A549 treated with Hydrocortisone at 1 μM for 4 hours (cell line): ENCODE measurements at places on chromosomes 2 and 18. TPM values are rescaled to one million over a fixed set of nuclear protein-coding genes. Genes with fewer than 3 reads are reported as not detected.

DCC gene
- not detected in 5 replicates for total RNA-seq

GTF2A1L gene
- total RNA-seq, result not detected in 5 replicates

PSMA8 gene
- total RNA-seq, result not detected in 5 replicates

FAM161A gene
- total RNA-seq, result 5.8 to 10.0 TPM (median 8.4 TPM) in 5 replicates

MYOM1 gene
- 0.09 to 0.41 TPM (median 0.15 TPM) in 5 replicates for total RNA-seq

SP140L gene
- 2.4 to 4.1 TPM (median 3.2 TPM) in 5 replicates for total RNA-seq

LRRC30 gene
- total RNA-seq, result not detected in 5 replicates

TTR gene
- 0.25 to 0.43 TPM (median 0.30 TPM) in 4 of 5 replicates, not detected in the other for total RNA-seq

AGXT gene
- not detected in 5 replicates for total RNA-seq

NT5DC4 gene
- total RNA-seq, result not detected in 5 replicates

KIF5C gene
- total RNA-seq, result 0.21 to 0.46 TPM (median 0.32 TPM) in 5 replicates

DHRS9 gene
- total RNA-seq, result 3.0 to 4.7 TPM (median 3.9 TPM) in 5 replicates

OSR1 gene
- 8.0 to 11.8 TPM (median 8.2 TPM) in 5 replicates for total RNA-seq

RUFY4 gene
- 0.09 TPM in 1 of 5 replicates, not detected in the others for total RNA-seq

DES gene
- 0.23 to 0.93 TPM (median 0.51 TPM) in 5 replicates for total RNA-seq

KLHL14 gene
- total RNA-seq, result not detected in 5 replicates

LRRTM1 gene
- not detected in 5 replicates for total RNA-seq

KCNS3 gene
- total RNA-seq, result 1.0 to 1.7 TPM (median 1.2 TPM) in 5 replicates

KIAA2012 gene
- total RNA-seq, result not detected in 5 replicates

PRKAG3 gene
- not detected in 5 replicates for total RNA-seq

SCN2A gene
- total RNA-seq, result 0.02 to 0.03 TPM in 2 of 5 replicates, not detected in the others

MFSD2B gene
- total RNA-seq, result 0.18 to 0.84 TPM (median 0.52 TPM) in 5 replicates
